HAP-1 (cell line): ENCODE measurements at places on chromosomes 3 and 15.

DNA sequence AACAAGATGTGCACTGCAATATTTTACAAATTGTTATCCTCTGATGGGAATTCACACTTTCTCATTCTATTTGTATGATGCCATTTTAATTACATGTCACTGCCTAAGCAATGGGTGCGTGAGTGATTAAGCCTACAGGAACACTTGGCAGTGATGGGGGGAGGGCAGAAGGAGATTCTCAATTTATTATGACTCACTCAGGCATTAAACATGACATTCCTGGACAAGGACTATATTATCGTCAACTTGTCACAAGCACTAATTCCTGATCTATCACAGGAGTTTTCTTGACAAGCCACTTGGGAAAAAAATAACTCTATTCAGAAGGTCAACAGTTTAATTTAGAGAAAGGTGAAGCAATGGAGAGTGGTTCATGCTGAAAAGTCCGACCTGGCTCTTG lies 556.8 kb downstream of the NSUN3 start:
- DNase-seq, result no peak

- no peak for DNase-seq
These were observed 14.9 kb downstream of the C3orf33 start for GRCh38 chr3:155791190-155791589.

- DNase-seq, result no peak
These were observed 200.6 kb upstream of the ROBO1 start for GRCh38 chr3:79968418-79968817.

DNA sequence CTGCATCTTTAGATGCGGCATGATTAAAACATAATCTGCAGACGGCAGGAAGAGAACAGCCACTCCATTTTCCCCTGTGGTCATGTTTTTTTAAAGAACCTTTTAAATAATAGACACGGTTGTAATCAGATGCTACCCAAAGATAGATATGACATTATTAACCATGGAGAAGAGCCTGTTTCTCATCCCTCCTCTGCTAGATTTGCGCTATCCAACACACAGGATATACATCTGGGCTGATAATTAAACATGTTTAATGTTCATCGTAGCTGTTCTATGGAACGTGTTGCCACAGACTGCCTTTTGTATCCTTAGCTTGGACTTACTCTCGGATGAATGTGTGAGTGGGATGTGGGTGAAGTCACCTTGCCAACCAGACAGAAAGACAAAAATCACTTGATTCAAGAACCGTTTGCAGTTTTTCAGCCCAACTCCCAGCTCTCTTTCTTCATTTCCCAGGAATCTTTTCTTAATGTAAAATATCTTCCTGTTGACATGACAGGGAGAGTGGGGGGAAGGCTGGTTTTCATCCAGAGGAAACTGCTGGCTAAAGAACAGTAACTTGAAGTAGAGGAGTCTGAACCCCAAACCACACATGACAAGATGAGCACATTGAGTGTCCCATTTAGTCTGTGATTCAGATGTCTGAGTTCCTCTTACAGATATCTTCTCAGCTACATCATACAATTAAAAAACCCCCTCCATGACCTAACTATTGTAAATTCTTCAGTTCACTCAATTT lies 118.6 kb upstream of the PRICKLE2 start:
- no peak for DNase-seq

DNA sequence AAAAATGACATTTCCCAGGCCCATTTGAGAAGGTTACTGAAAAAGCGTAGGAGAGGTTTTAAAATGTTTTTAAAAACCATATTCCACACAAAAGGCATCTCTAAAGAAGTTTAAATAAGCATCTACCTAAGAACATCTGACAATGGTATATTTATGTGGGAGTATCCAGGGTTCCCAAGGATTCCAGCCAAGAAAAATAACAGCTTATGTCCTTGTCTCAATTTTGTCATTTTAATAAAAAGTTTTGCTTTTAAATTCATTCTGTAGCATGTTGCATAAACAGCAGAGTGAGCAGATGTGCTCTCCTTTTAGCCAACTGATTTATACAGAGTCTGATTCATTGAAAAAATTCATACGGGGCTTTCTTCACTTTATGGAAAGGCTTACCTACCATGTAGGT lies 129.9 kb downstream of the LRRC3B start:
- DNase-seq, result no peak

- DNase-seq, result no peak
These were observed 551.9 kb upstream of the GOLIM4 start for GRCh38 chr3:168647582-168647981.

- no peak for DNase-seq
These were observed 18.9 kb downstream of the PTH1R start for GRCh38 chr3:46896386-46896785.

DNA sequence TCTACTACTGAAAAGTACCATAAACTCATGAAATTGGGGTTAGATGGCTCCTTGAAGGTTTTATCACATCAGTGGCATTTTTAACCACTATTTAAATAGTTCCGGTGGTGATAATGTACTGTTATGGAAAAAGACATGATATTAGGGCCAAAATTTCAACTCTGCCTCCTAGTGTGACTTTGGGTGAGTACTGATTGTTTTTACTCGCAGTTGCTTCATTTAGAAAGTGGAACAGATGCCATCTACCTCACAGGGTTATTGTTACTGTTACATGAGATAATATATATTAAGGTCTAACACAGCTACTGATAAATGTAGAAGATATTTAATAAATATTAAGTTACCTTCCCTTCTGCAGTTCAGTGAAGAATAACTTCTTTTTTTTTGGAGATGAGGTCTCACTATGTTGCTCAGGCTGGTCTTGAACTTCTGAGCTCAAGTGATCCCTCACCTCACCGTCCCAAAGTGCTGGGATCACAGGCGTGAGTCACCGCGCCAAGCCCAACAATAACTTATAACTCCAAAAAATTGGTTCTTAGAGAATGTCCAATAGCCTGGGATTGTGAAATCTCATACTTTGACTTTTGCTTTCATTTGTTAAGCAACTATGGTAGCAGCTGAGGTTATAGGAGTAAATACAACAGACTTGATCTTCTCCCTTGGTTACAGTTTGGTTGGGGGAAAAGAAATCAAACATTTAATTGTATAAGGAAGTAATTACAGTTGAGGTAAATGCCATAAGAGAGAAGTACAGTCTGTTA lies 48.3 kb downstream of the MEF2A start:
- no peak for DNase-seq

DNA sequence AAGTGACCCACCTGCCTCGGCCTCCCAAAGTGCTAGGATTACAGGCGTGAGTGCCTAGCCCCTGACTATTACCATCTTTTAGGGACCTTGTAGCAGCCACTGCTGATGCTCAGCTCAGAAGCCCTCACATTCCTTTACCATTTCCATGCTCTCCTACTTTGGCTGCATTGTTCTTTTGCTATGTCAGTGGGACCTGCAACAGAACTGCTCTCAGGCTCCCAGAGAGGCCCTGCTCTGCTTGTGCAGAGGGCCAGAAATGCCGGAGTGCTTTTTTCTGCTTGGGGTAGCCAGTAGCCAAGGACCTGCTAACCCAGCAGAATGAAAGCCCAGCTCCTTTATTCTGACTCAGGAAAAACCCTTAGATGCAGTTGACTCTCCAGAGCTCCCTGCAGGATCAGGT lies 18.3 kb upstream of the PROK2 start:
- no peak for DNase-seq

- DNase-seq, result no peak
These were observed 72.7 kb upstream of the SNRK start for GRCh38 chr3:43213631-43214030.
